Activated T-cell treated with anti-CD3 and anti-CD28 coated beads, Interleukin-2, amount 50 U/mL, for 4 hours (primary cell): ENCODE measurements at places on chromosomes 5 and 9. TPM values are rescaled to one million over a fixed set of nuclear protein-coding genes. Genes with fewer than 3 reads are reported as not detected.

The WDR38 gene
- total RNA-seq = not detected

The NR2F1 gene
- total RNA-seq = 0.10 TPM

The TMEM215 gene
- not detected for total RNA-seq

DNA sequence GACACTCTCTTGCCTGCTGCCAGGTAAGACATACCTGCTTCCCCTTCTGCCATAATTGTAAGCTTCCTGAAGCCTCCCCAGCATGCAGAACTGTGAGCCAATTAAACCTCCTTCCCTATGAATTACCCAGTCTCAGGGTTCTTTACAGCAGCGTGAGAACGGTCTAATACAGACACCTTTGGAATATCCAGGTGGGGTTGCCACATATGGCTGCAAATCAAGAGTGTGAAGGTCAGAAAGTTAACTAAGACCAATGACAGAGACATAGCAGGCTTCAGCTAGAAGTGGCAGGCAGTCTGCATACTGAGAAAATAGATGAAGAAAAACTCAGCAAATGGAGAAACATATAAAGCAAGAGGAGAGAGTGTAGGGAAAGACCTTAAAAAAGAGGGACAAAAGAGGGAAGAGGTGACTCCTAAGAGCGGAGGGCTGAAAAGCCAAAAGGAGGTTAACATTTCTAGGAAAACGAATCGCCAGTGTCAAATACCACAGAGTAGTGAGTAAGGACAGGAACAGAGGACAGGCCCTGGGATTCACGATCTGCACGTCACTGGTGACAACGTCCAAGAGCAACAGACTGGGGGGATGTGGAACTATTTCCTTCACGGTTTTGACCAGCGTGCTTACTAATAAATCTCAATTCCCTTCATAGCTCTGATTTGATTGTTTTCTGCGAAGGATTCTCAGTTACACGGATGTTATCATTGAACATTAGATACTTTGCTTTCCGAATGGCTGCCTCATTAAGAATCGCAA, 1.7 kb upstream of the ACO1 start:
- DNase-seq = no peak

DNA sequence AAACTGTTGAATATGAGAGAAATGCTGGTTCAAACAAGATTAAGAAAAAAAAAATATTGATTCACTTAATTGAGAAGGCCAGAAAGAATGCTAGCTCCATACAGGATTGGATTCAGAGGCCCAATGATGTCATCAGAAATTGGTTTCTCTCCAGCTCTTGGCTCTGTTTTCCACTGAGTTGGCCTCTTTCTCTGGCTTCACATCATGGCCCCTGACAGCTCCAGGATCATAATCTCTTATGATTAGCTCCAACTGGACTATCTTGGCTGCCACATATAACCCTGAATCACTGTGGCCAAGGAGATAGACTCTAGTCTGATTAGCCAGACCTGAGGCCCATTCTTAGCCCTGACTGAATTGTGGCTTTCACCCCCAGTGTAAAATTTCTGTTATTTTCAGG, 244.7 kb upstream of the GRAMD2B start:
- DNase-seq = no peak
